ENCODE measurements at places on chromosomes 12 and 14.

- DNase-seq: no peak
- no peak overlapping the region for H3K4me3 ChIP-seq
- H3K27ac ChIP-seq: no peak overlapping the region
- H3K36me3 ChIP-seq: no peaks in the 10 kb centered on the region
Observed at GRCh38 chr14:26403760-26404159, 194.1 kb downstream of the NOVA1 start.

- no peak overlapping the region for H3K4me3 ChIP-seq
- H3K4me1 ChIP-seq: peaks cover 20% of the 10 kb centered on the region
- H3K27ac ChIP-seq: no peak overlapping the region
- H3K27me3 ChIP-seq: peaks cover 45% of the 10 kb centered on the region
Observed at GRCh38 chr12:52327830-52328500, 6.8 kb upstream of the KRT83 start.

- no peaks in the 10 kb centered on the region for H3K36me3 ChIP-seq
- no peak for DNase-seq
- no peak overlapping the region for H3K27ac ChIP-seq
- no peak overlapping the region for H3K4me3 ChIP-seq
- no peaks in the 10 kb centered on the region for H3K4me1 ChIP-seq
Observed at GRCh38 chr14:59631237-59631636, 54.6 kb upstream of the CCDC175 start.

GRCh38 chr14:105351920-105352851 is 37.6 kb downstream of the PACS2 start:
- H3K4me1 ChIP-seq: no peaks in the 10 kb centered on the region
- no peaks in the 10 kb centered on the region for H3K27me3 ChIP-seq
- H3K27ac ChIP-seq: no peak overlapping the region

GRCh38 chr14:51424561-51425251 is 184.7 kb downstream of the TMX1 start:
- H3K27ac ChIP-seq: no peak overlapping the region
- H3K36me3 ChIP-seq: peaks cover 5% of the 10 kb centered on the region
- H3K4me1 ChIP-seq: peaks cover 6% of the 10 kb centered on the region

DNA sequence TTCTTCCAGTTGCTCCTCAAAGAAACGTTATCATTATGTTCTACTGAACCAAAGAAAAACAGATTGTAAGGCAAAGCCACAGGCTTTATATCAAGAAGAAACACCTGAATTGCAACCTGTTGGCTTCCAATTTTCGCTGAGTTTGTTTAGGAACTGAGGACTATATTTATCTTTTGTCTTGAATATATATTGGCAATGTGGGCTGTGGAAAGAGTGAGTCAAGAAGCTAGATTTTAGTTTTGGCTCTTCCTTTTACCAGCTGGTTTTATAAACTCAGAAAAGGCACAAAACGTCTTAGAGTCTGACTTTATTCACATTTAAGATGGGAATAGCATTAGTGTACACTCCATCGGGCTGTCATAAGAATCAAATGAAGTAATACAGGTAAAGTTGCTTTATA is 10.4 kb upstream of the PTHLH start:
- H3K27me3 ChIP-seq: peaks cover 50% of the 10 kb centered on the region
- no peak overlapping the region for H3K4me3 ChIP-seq
- no peaks in the 10 kb centered on the region for H3K4me1 ChIP-seq
- no peaks in the 10 kb centered on the region for H3K36me3 ChIP-seq
- no peak for DNase-seq

- H3K27me3 ChIP-seq: no peaks in the 10 kb centered on the region
- H3K4me1 ChIP-seq: peaks cover 5% of the 10 kb centered on the region
- no peak overlapping the region for H3K4me3 ChIP-seq
Observed at GRCh38 chr12:586318-587071, 76.8 kb downstream of the NINJ2 start.

GRCh38 chr14:105224845-105225570 is 23.3 kb upstream of the BTBD6 start:
- peak overlapping the region; percentile 33 for H3K27ac ChIP-seq
- H3K4me1 ChIP-seq: no peaks in the 10 kb centered on the region
- DNase-seq: no peak
- H3K36me3 ChIP-seq: no peaks in the 10 kb centered on the region
- H3K27me3 ChIP-seq: no peaks in the 10 kb centered on the region
- H3K4me3 ChIP-seq: no peak overlapping the region

DNA sequence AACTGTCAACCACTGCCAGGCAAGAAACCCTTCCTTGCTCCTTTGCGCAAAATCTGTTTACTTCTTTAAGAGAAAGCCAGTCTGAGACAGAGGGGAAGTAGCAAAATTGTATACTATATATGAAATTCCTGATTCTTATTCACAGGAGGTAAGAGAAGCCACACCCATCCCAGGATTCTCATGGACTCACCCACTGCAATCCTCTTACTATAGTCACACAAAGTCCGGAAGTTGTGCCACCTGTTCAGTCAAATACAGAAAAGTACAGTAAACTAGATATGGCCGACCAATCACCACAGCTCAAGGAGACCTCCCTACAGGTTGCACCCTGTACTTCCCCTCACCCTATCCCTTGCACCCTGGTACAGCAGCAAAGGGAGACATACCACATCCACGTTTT is 2.9 kb downstream of the PRMT5 start:
- H3K27me3 ChIP-seq: no peaks in the 10 kb centered on the region
- H3K4me1 ChIP-seq: no peaks in the 10 kb centered on the region
- peaks cover 19% of the 10 kb centered on the region for H3K36me3 ChIP-seq
- H3K27ac ChIP-seq: no peak overlapping the region
- no peak overlapping the region for H3K4me3 ChIP-seq
- no peak for DNase-seq

- no peak for DNase-seq
- no peak overlapping the region for H3K27ac ChIP-seq
- H3K36me3 ChIP-seq: no peaks in the 10 kb centered on the region
- H3K4me1 ChIP-seq: no peaks in the 10 kb centered on the region
- H3K4me3 ChIP-seq: no peak overlapping the region
- no peaks in the 10 kb centered on the region for H3K27me3 ChIP-seq
Observed at GRCh38 chr12:79451978-79452377, 238.8 kb downstream of the PAWR start.
